ENCODE measurements at places on chromosomes 11 and 22.
A peak's percentile ranks its signal among the peaks of the same experiment; 100 is the strongest.

DNA sequence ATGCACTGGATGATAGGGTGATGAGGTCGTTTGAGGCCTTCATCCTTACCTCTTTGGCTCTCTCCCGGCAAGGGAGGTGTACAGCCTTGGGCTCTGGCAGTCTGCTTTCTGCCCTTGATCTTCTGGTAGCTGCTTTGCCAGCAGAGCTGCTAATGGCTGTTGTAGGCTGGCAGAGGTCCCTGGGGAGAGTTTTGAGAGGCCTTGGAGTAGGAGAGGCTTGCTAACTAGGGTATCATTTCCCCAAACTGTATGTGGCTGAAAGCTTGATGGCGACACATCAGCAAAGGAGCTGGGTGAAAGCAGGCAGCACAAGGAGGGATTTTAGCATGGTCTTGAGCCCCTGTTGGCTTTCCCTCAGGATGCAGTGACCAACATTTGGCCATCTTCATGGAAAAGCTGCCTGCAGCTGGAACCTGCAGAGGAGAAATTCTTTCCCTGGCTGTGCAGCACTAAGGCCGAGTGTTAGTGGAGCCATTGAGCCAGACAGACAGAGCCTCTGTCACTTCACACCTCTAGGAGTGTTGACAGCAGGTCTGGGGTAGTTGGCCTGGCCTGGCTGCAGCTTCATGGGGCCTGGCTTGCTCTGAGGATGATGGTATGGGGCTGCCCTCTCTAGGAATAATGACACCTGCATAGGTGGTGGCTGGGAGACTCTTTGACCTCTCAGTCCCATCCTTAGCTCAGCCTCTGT is 3.5 kb upstream of the AMPD3 start:
- DNase-seq: peak; percentile 89

- no peak for DNase-seq
Measured at GRCh38 chr22:35359380-35360065, 21.4 kb upstream of the HMOX1 start.

- DNase-seq: no peak
Measured at GRCh38 chr11:106840947-106841346, 177.3 kb downstream of the GUCY1A2 start.

DNA sequence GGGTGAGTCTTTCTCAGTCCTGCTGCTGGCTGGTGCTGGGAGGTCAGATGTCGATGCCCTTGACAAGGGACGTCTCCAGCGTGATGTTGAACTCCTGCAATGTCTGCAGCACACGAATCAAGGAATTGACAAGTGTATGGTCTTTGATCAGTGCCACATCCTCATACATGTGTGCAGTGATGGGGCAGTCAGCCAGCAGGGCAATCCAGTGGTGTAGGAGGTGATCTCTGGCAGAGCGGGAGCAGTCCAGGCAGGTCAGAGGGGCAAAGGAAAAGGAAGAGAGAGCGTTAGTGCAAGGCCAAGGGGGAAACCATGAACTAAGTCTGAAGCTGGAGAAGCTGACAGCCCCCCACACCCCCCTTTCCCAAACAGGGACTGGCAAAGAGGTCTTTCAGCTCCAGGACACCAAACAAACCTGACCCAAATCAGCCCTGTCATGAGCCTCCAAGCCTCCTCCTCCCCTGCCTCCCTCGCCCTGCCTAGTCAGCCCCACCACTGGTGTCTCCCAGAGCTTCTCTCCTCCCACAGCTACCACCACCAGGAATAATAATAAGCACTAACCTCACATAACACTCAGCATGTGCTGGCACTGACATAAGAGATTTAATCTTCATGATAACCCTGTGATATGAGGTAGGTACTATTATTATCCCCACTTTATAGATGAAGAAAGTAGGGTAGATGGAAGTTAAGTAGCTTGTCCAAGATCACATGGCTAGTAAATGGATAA is 48.4 kb upstream of the SCUBE2 start:
- DNase-seq: no peak

- DNase-seq: no peak
Measured at GRCh38 chr11:59708537-59708936, 5.1 kb downstream of the OR10V1 start.

- DNase-seq: no peak
Measured at GRCh38 chr11:93737904-93738612, 3.2 kb downstream of the TAF1D start.

DNA sequence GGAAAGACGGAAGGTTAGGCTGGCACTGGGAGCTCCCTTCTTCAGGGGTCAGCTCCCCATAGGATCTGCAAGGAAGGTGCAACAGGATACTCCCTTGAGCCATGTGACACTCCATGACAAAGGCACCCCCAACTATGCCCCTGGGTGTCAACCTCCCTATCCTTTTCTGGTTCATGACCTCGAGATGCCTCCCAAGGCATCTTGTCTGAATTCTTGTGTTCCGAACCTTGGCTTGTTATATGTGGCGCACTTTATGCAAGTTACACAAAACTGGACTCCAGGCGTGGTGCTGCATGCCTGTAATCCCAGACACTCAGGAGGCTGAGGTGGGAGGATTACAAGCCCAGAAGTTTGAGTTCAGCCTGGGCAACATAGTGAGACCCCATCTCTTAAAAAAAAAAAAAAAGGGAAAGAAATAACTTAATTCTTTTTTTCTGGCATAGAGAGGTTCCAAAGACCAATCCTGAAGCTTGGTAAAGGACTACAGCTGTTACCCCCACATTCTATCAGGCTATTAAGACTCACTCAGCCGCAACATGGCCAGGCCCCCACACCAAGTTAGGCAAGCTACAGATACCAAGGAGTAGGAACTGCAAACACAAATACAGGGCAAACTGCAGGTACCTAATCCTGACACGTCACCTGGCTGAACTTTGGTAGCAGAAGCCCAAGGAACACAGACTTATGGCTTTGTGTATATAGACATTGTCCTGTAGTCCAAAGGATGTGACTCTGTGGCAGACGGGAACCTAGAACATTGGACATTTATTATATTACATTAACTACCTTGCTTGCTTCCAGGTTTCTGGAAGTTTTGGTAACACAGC is 1.4 kb downstream of the C11orf24 start:
- no peak for DNase-seq

DNA sequence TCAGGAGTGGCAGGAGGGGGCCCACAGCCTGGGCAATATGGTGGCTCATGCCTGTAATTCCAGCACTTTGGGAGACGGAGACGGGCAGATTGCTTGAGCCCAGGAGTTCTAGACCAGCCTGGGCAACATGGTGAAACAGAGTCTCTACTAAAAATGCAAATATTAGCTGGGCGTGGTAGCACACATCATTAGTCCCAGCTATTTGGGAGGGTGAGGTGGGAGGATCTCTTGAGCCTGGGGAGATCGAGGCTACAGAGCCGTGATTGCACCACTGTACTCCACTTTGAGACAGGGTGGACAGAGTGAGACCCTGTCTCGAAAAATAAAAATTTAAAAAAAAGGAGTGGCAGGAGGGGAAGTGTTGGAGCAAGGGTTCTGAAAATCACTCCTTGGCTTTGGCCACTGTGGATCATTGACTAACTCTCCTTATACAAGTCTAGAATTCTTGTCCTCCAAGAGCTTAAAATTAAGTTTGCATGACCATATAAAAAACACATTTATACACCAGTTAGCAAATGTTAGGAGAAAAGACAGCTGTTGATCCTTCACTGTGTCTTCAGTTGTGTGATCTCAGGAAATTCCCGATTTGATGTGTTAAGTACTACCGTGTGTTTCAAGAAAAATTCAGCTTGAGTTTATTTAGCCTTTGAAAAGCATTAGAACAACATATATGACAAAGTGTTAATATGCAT is 2.3 kb upstream of the WEE1 start:
- DNase-seq: no peak

DNA sequence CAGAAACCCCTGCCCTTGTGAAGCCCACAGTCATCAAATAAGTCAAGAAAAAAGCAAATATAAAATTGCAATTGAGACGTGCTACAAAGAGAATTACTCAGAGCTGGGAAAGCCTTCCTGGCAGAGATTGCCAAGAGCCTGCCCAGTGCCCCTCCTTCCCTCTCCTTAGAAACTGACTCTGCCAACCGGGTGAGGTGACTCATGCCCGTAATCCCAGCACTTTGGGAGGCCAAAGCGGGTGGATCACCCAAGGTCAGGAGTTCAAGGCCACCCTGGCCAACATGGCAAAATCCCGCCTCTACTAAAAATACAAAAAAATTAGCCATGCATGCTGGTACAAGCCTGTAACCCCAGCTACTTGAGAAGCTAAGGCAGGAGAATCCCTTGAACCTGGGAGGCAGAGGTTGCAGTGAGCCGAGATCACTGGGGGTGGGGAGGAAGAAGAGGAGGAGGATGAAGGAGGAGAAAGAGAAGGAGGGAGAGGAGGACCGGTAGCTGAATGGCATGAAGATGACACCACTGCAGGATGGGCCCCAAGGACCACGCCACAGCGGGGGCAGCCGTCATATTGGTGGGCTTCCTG is 76.1 kb upstream of the RTL6 start:
- no peak for DNase-seq

DNA sequence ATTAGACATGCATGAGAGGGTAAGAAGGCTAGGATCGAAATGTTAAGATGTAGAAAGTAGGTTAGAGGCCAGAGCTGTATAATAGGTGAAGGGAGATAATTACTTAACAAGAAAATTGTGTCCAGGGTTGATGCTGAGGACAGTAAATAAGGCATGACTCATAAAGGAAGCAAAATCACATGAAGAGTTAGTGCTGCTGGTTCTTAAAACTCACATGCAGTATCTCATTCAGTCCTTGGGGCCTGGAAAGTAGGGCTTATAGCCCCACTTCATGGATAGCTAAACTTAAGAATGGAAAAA is 130.2 kb downstream of the NCAM1 start:
- no peak for DNase-seq

DNA sequence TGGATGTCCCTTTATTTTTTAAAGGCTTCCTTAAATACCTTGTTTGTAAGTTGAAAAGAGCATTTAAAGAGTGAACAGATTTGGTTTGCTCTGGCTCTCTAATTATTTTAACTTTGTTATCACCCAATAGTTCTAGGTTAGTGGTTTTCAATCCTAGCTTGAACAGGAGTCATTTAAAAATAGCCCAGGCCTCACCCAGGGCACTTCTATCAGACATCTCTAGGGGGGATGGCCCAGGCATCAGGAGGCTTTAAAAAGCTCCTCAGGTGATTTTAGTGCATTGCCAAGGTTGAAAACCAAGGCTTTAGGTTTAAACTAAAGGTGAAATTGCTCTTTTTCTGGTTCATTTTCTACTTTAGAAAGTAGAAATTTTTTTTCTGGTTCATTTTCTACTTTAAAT is 8.3 kb downstream of the CAT start:
- no peak for DNase-seq

DNA sequence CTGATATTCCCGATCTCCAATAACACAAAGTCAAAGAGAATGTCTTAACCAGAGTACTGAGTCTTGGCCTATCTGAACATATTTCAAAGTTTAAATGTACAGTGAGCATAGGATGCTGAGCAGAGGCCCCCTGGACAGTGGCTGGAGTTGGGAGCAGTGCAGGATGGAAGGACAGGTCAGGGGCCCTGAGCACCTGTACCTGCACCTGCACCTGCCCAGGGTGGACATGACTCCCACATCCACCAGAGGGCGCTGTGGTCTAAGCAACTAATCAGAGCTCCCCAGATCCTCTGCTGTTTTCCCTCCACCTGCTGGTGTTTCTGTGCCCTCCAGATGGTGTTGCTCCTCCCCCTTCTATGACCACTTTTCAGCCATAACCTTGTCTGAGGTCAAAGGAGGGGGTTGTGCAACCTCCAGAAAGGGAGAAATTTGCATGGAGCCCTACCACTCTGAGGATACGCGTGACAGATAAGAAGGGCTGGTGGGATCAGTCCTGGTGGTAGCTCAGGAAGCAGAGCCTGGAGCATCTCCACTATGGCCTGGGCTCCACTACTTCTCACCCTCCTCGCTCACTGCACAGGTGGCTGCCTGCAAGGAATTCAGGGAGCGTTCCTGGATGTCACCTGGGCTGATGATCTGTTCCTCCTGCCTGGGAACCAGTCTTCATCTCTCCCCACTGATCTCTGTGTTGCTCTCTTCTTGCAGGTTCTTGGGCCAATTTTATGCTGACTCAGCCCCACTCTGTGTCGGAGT is 49.1 kb upstream of the VPREB1 start:
- no peak for DNase-seq

GRCh38 chr11:1782831-1783724 is 19.4 kb upstream of the CTSD start:
- no peak for DNase-seq

- no peak for DNase-seq
Measured at GRCh38 chr11:134466610-134467567, 54.8 kb upstream of the B3GAT1 start.

DNA sequence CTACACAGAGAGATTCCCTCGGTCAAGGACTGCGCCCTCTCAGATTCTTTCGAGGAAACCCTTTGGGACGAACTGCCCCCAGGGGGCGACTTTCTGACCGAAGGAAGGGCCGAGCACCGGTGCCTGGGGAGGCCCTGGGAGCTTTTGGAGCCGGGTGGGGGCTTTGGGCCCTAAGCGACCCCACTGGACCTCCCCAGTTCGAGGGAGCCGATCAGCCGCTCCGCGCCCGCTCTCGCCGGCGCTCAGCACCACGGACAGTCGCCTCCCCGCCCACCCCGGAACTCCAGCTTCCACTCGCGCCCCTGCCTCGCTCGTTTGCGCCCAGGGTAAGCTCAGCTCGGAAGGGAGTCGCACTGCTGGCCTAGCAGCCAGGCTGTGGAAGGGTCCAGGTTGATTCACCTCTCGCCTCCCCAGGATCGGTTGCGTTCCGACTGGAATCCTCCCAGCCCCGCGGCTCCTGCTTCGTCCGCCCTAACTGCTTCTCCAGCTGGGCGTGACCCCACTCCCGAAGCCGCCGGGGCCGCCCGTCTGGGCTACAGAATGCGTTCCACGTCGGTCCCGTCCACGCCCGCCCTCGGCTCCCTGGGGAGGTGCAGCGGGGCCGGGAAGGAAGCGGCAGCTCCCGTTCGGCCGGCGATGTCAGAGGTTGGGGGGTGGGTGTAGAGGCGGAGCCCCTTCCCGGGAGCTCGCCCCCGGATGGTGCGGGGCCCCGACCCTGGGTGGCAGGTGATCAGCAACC is 428 bp downstream of the SCN3B start:
- DNase-seq: no peak

DNA sequence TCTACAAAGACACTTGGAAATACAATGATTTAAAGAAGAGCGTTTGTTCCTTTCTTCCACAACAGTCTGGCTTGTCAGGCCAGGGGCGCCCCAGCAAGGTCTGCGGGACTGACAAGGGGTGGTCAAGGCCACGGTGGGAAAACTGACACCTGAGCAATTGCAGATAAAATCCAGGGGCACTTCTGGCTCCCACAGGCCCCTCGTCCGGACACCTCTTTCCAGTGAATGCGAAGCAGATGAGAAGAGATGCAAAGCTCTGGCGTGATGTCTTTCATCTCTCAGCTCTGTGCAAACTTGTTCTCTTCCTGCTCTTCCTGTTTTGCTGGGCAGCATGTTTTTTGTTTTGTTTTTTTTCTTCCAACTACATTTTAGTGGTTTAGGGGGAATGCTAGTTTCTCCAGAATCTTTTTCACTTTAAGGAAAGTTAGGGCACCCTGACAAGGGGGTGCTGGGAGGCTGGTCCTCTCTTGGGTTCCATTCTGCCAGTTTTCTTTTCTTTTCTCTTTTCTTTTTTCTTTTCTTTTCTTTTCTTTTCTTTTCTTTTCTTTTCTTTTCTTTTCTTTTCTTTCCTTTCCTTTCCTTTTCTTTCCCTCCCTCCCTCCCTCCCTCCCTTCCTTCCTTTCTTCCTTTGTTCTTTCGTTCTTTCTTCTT is 11.1 kb upstream of the CBX6 start:
- DNase-seq: no peak

GRCh38 chr11:130055617-130056016 is 14.1 kb upstream of the APLP2 start:
- no peak for DNase-seq
